ENCODE measurements at places on chromosomes 11 and 22. TPM values are rescaled to one million over a fixed set of nuclear protein-coding genes. Genes with fewer than 3 reads are reported as not detected.

Gene SEPTIN3
- total RNA-seq: 0.14 TPM

Gene TRPM5
- total RNA-seq: not detected

Gene DSCAML1
- not detected for total RNA-seq

Gene NEFH
- 0.09 TPM for total RNA-seq

Gene KLHDC7B
- 0.28 TPM for total RNA-seq
